ENCODE measurements at places on chromosomes 16 and 17.

DNA sequence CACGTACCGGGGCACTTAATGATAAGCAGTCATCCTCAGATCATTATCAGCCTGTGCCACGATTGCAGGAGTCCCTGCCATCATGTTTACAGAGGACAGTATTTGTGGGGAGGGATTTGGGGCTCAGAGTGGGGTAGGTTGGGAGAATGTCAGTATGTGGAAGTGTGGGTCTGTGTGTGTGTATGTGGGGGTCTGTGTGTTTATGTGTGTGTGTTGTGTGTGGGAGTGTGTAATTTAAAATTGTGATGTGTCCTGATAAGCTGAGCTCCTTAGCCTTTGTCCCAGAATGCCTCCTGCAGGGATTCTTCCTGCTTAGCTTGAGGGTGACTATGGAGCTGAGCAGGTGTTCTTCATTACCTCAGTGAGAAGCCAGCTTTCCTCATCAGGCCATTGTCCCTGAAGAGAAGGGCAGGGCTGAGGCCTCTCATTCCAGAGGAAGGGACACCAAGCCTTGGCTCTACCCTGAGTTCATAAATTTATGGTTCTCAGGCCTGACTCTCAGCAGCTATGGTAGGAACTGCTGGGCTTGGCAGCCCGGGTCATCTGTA lies 13.5 kb upstream of the EFCAB13 start:
- DNase-seq, result peak; percentile 79

- DNase-seq, result no peak
These were observed 80.6 kb downstream of the MGAT5B start for GRCh38 chr17:76948726-76949342.

DNA sequence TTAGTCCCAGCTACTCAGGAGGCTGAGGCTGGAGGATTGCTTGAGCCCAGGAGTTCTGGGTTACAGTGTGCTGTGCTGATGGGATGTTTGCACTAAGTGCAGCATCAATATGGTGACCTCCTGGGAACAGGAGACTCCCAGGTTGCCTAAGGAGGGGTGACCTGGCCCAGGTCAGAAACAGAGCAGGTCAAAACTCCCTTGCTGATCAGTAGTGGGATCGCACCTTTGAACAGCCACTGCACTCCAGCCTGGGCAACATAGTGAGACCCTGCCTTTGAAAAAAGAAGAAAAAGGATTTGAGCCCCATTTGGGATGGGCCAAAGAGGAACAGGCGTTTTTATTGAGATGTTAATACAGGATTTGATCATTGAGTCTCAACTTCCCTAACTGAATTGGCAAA lies 30.6 kb downstream of the CLUH start:
- DNase-seq, result no peak

DNA sequence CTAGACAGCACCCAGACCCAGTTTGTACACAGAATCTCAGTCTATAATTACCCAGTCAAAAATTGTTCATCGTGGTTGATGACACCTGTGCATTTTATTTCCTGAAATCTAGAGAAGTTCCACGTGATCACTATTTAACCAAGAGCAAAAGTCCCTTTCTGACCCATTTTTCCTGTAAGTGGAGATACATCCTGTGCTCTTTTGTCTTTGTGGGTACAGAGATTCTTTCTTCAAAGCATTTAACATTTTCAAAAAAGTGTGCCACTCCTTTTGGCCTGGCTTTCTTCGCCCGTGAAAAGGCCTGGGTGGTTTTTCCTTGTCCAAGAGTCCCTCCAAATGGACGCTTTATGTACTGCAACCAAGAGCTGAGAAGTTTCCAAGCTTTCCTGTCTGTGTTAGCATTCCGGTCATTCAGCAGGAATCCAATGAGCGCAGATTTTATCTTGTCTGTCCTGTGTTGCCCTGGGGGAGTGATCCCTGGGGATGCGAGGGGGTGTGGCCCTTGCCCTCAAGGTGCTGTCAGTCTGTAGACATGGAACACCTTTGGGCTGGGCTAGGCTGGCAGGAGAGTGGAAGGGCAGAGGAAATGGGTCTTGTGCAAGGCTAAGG lies 161.1 kb upstream of the CACNG5 start:
- peak; percentile 90 for DNase-seq

GRCh38 chr16:10321407-10322387 lies 64.2 kb upstream of the ATF7IP2 start:
- DNase-seq, result no peak

GRCh38 chr17:82228278-82228841 lies 482 bp upstream of the SLC16A3 start:
- no peak for DNase-seq

GRCh38 chr17:8746501-8747236 lies 2.0 kb upstream of the CCDC42 start:
- no peak for DNase-seq

DNA sequence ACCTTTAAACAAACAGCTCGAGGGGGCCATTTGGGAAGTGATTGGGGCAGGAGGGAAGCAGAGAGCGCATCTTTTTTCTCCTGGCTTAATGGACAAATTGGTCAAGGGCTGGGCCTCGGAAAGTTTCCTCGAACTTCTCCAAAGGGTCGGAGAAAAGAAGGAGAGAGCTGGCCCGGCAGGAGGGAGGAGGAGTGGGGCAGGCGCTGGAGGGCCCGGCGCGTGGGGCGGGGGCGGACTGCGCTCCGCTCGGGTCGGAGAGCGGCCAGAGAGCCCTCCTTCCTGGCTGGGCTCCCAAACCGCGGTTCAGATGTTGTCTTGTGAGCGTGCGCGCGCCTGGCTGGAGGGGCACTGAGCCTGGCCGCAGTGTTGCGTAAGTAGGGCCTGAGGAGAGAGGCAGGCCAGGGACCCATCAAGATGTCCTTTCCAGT lies 1.2 kb downstream of the MMP2 start:
- no peak for DNase-seq

DNA sequence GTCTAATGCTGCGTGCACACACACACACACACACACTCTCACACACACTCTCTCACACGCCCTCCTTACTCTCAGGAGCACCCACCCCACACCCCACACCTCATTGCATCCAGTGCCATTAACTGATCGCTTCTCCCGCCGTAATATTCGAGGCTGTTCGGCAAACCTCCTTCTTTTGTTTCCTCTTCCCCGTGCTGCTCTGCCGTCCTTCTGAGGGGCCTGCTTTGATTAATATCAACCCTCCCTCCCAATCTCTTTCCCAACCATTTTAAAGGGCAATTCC lies 156.2 kb upstream of the TNRC6C start:
- peak; percentile 54 for DNase-seq

- no peak for DNase-seq
These were observed 40.4 kb downstream of the LAT start for GRCh38 chr16:29025218-29025617.

Measured in NCI-H69 (cell line).